CD4-positive, alpha-beta T cell (primary cell): ENCODE measurements at places on chromosomes 12 and 14. TPM values are rescaled to one million over a fixed set of nuclear protein-coding genes. Genes with fewer than 3 reads are reported as not detected.
A peak's percentile ranks its signal among the peaks of the same experiment; 100 is the strongest.

The PRH2 gene
- not detected for total RNA-seq

The KCNH3 gene
- total RNA-seq, result 3.4 TPM

The FAM222A gene
- total RNA-seq, result 1.7 TPM

The LRTM2 gene
- total RNA-seq, result 0.11 TPM

The SRRM4 gene
- not detected for total RNA-seq

DNA sequence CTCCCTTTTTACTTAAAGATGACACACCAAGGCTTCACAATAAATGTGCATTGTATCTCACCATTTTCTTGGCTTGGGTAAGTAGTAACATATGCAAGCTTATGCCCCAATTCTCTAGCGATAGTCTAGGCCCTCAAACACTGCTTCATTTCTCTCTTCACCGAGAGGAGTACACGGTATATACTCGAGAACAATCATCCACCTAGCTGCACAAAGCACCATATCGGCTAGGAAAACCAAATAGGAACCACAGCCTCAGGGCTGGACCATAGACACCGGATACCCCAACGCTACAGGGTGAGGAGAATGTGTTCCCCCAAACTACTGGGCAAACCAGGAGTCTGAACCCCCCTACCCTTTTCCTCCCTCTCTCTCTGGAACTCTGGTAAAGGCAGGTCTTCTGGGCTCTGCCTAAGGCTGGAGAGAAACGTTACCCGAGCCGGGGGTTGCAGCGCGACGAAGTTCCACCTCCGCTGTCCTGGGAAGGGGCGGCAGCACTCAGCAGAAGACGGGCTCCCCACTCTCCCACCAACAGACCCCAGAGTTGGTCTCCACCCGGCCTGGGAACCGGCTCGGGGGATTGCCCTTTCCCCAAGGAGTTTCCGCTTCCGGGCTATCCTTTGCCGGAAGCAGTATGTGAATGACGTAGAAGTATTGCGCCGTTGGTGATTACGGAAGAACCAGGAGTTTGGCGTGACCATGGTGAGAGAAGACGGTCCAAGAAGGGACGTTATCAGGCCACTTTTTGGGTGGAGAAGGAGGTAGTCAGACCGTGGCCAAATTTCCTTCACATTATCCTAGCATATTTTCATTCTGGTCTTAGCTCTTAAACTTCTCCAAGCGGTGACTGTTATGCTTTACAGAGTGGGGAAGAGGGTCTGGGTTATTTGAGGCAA, at the start of the genes AREL1 and FCF1:
Gene AREL1, minus strand, starts transcription at position 582 of the 896 bp plus-strand sequence. CDS start 27,465 bp downstream, outside the sequence.
Gene FCF1, plus strand, starts transcription at position 646 of the 896 bp plus-strand sequence. Its CDS starts 54 bp downstream, at position 700.
- peak; percentile 64 for DNase-seq
- peak within 1 kb of the TSS; percentile 76 for H3K4me3 ChIP-seq

GRCh38 chr14:71463807-71464206, 468.4 kb upstream of the RGS6 start:
- H3K4me1 ChIP-seq, result no peaks in the 10 kb centered on the region
- no peak overlapping the region for H3K27ac ChIP-seq
- H3K4me3 ChIP-seq, result no peak overlapping the region

DNA sequence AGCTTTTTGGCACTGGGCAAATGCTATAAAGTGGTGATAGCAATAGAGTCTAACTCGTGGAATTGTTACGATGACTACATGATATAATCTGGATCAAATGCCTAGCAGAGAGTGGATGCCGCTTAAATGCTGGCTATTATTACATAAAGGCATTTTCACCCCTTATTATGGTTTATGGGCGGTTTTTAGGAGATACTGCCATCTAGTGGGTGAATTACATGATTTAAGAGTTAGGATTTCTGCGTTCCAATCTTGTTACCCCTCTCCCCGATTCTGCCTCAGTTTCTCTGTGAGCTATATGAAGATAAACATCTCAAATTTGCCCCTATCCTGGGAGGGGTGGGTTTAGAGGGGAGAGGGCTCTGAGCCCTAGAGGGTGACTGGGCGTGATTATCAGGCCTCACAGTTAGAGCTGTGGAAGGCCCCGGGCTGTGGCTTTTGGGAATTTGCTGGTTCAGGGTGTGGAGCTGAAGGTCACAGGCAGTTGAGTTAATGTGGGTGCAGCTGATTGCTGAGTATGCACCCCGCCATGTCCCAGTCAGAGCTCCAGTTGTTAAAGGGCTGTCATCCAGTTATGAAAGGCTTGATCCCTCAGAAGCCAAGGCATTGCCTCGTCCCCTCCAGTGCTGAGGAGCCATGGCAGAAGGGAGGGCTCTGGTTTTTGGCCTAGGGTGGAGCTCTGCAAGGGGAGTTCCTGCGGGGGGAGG, 14.4 kb downstream of the CLSTN3 start:
- no peak overlapping the region for H3K4me3 ChIP-seq
- H3K27ac ChIP-seq, result no peak overlapping the region
- peaks cover 64% of the 10 kb centered on the region for H3K36me3 ChIP-seq
- H3K4me1 ChIP-seq, result no peaks in the 10 kb centered on the region
- no peak for DNase-seq

DNA sequence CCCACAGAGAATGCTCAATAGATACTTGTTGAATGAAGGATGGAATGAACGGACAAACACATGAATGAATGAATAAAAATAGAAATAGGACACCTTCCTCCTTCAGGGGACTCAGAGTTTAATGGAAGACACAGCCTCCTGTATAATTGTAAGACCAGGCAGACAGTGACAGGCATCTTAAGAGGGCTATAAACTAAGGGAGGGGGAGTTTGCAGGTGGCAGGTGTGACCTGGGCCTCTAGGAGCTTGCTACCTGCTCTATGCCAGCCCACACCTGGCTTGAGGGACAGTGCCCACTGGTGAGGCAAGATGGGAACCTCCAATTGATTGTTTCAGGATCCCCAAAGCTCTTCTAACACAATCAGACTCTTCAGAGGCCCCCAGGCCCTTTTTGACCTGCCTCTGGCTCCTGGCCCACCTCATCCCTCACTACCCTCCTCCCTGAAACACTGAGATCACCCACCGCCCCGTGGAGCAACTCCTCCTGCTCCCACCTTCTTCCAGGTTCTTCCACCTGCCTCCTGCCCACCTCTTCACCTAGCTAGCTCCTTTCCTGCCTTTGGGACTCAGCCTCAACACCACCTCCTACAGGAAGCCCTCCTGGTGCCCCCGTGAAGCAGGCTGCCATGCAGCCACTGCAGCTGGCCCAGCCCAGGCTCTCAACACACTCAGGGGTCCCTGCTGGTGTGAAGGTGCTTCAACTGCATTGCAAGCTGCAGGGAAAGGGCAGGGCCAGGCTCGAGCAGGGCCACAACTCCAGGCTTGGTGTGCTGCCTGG, 9.4 kb downstream of the SERPINA3 start:
- no peaks in the 10 kb centered on the region for H3K36me3 ChIP-seq
- no peak overlapping the region for H3K4me3 ChIP-seq
- no peaks in the 10 kb centered on the region for H3K27me3 ChIP-seq
- DNase-seq, result no peak

- no peaks in the 10 kb centered on the region for H3K36me3 ChIP-seq
- H3K4me1 ChIP-seq, result no peaks in the 10 kb centered on the region
- H3K27ac ChIP-seq, result no peak overlapping the region
- no peak for DNase-seq
- H3K4me3 ChIP-seq, result no peak overlapping the region
These were observed 25.4 kb downstream of the SRRM4 start for GRCh38 chr12:119006746-119007145.

DNA sequence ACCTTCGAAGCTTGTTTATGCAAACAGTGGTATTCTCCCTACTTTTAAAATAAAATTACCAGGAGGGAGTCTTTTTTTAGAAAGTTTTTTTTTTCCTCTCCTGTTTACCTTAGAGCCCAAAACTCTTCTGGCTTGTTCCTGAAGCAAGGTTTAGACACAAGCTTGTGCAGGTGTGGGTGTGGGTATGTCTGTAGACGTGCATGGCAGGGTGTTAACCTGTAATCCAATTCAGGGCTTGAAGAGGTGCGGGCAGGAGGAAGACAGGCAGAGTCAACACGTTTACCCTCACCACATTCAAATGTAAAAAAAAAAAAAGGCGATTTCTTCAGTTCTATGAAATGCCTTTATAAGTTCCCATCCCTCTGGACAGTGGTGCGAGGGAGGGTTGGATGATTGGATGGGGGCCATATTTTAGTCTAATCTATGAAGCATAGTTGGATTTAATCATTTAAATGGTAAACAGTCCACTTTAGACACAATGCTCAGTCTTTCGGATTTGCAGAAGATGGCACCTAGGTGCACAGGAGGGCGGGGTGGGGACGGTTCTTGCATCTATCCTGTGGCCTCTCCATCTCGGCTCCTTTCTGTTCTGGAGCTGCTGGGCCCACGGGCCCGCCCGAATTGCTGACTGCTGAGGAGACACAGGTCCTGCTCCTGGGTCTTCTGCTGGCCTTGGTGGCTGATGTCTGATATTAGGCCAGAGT, 982 bp upstream of the NINJ2 start:
- no peak overlapping the region for H3K4me3 ChIP-seq
- no peak for DNase-seq
- H3K27me3 ChIP-seq, result no peaks in the 10 kb centered on the region
- no peaks in the 10 kb centered on the region for H3K36me3 ChIP-seq
- H3K27ac ChIP-seq, result no peak overlapping the region
- peaks cover 79% of the 10 kb centered on the region for H3K4me1 ChIP-seq

DNA sequence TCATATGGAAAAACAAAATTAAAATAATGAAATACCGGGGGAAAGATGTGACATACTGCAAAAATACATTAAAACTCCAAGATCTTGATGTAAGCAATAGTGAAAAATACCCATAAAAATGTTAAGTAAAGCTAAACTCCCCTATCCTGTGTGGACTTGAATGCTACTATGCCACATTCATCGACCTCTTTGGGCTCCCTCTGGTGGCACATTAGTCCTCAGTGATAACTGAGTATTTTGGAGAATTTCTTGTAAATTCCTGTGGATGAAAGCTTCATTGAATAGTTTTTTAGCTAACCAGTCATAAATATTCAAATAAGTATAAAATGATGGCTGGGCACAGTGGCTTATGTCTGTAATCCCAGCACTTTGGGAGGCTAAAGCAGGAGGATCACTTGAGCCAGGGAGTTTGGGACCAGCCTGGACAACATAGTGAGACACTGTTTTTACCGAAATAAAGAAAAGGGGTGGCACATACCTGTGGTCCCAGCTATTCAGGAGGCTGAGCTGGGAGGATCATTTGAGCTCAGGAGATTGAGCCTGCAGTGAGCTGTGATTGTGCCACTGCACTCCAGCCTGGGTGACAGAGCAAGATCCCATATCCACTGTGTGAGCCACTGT, 42.4 kb upstream of the SGPP1 start:
- no peaks in the 10 kb centered on the region for H3K27me3 ChIP-seq
- no peaks in the 10 kb centered on the region for H3K36me3 ChIP-seq
- H3K4me1 ChIP-seq, result no peaks in the 10 kb centered on the region
- DNase-seq, result peak; percentile 44
- no peak overlapping the region for H3K27ac ChIP-seq

- H3K36me3 ChIP-seq, result no peaks in the 10 kb centered on the region
- DNase-seq, result no peak
- no peak overlapping the region for H3K4me3 ChIP-seq
- no peaks in the 10 kb centered on the region for H3K4me1 ChIP-seq
- H3K27ac ChIP-seq, result no peak overlapping the region
These were observed 12.8 kb upstream of the CEP170B start for GRCh38 chr14:104852280-104852663.

GRCh38 chr12:1812650-1813302, 7.6 kb upstream of the LRTM2 start:
- no peaks in the 10 kb centered on the region for H3K36me3 ChIP-seq
- H3K27me3 ChIP-seq, result no peaks in the 10 kb centered on the region

DNA sequence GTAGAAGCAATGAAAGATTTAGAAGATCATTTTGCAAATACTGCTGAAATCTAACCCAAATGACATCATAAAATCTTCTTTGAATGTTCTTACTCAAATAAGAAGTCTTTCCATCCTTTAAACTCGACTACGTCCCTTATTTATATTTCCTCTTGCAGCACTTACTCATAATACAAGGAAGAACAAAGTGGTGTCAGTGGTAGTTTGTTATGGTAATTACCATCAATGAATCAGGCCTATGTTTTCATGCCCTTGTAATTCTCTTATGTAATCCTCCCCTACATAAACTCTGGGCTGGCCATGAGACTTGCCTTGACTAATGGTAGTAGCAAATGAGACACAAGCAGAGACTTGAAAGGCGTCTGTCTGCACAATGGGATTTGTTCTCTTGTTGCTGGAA, 17.0 kb downstream of the EEA1 start:
- H3K4me1 ChIP-seq, result peaks cover 7% of the 10 kb centered on the region
- peak overlapping the region; percentile 11 for H3K27ac ChIP-seq
- no peak for DNase-seq
- no peak overlapping the region for H3K4me3 ChIP-seq
- no peaks in the 10 kb centered on the region for H3K27me3 ChIP-seq
- H3K36me3 ChIP-seq, result no peaks in the 10 kb centered on the region

- no peaks in the 10 kb centered on the region for H3K4me1 ChIP-seq
- no peaks in the 10 kb centered on the region for H3K36me3 ChIP-seq
- H3K27me3 ChIP-seq, result peaks cover 8% of the 10 kb centered on the region
- H3K4me3 ChIP-seq, result no peak overlapping the region
These were observed 45.1 kb upstream of the CHGA start for GRCh38 chr14:92877757-92878431.

- no peaks in the 10 kb centered on the region for H3K4me1 ChIP-seq
- no peak for DNase-seq
- H3K27me3 ChIP-seq, result no peaks in the 10 kb centered on the region
- H3K36me3 ChIP-seq, result no peaks in the 10 kb centered on the region
- no peak overlapping the region for H3K27ac ChIP-seq
These were observed 57.6 kb downstream of the BRMS1L start for GRCh38 chr14:35883677-35884293.

DNA sequence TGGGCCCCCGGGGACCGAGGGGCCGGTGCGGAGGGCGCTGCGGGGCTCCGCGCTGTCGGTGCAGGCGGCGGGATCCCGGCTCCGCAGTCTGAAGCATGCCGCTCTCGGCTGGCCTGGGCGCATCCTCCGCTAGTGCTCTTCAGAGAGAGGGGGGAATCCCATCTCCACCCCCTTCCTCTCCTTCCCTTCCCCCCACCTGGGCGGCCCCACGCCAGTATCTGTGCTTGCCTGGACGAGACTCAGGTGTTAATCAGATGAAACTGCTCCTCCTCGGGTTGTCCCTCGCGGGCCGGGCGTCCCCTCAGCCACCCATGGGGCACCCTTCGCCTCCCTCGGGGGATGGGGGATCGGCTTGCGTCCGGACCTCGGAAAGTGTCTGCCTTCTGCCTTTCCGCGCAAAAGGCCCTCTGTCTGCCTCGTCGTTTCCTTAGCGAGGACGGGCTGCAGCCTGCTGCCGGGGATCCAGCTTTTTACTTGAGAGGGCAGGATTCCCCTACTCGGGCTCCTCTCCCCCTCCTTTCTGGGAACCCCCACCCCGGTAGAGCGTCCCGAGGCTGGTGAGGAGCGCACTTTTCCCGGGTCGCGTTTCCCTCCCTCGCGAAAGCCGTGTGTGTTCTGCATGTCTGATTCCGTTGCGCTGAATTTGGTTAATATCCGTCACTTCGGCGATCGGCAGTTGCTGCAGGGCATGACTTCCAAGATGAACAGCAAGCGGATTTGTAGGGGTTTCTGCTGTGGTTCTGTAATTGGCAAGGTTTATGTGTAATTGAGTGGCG, 1.1 kb downstream of the GPHN start:
- peak; percentile 22 for DNase-seq
